Uterus (tissue), 4 donors: ENCODE measurements at places on chromosomes 7 and 10.

DNA sequence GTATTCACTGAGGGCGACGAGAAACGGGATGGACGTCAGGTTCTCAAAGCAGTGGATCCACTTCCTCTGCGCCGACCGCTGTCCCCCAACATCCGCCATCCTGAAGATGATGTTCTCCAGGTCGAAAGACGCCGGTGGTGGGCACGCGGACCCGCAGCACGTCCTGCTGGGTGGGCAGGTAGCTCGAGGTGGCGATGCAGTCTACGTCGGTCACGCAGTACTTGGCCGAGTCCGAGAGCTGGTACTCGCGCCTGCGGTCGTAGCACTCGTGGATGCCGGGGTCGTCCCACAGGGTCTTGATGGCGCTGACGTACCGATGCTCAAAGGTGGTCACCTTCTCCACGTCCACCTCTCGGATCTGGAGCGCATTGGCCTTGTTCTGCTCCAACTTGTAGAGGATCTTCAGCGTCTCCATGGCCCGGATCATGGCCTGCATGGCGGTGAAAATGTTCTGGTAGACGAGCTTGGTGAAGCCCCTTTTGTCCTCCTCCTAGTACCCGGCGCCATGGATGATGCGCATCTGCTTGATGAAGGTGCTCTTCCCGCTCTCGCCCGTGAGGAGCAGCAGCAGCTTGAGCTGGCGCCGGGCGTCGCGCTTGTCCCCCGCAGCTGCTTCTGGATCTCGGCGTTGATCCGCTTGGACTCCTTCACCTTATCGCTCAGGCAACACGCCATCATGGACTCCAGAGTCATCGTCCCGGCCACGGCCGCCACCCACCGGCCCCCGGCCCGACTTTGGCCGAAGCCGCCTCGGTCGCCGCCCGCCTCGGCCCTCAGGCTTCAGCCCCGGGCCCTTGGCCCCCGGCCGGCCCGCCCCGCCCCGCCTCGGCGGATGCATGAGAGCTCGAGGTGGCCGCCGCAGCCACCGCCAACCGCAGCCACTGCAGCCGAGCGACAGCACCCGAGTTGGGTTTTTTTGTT, 122.9 kb upstream of the KCTD7 start:
- DNase-seq = peak; percentile 16

- no peak for DNase-seq
Measured at GRCh38 chr10:653991-654646, 35.3 kb downstream of the DIP2C start.

- no peak for DNase-seq
Measured at GRCh38 chr7:150666412-150666811, 19.1 kb upstream of the GIMAP2 start.

DNA sequence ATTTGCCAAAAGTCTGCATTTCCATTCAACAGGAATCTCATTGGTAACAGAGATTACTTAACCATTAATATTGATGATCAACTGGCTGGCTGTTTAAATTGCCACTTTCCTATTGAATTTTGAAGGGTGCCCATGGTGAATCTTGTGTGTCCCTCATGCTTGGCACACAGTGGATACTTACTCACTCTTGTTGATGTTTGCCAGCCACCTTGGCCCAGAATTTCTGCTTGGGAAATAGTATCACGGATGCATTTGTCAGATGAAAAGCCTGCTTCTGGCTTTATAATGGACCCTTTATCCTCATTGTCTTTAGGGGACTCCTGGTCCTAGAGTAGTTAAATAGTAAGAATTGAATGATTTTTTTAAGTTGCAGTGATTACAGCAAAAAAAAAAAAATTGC, 52.0 kb downstream of the MMRN2 start:
- no peak for DNase-seq

- peak; percentile 46 for DNase-seq
Measured at GRCh38 chr10:74824900-74825370, 1.5 kb upstream of the KAT6B start.

- DNase-seq = no peak
Measured at GRCh38 chr10:15122477-15123030, 25.4 kb downstream of the RPP38 start.

DNA sequence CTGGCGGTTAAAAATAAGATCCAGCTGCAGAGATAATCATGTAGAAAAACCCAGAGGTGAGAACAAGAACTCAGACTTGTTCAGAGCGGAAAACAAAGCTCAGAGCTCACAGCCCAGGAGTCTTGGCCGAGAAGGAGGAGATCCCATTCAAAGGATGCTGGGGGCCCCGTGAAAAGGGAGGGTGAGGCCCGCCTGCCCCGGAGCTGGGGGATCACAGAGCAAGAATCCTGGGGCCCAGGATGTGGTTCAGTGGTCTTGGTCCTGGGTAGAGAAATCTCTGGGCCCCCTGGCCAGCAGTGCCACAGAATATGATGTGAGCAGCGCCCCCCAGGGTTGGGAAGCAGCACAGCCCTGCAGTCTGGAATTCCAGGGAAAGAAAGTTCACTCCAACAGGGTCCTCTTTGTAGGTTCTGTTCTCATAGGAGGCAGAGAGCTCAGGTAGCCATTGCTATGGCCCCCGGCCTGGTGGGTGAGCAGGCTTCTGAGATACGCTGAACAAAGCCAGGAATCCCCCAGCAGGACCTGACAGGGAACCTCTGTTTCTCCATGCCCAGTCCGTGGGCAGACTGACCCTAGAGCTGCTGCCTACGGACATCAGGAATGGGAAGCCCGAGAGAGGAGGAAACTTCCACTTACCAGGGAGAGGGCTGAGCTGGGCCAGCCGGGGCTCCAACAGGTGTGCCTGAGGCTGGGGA, 77.7 kb upstream of the GNA12 start:
- DNase-seq = no peak

- DNase-seq = no peak
Measured at GRCh38 chr10:131517781-131518180, 206.3 kb upstream of the TCERG1L start.

GRCh38 chr10:132776186-132776585, 9.8 kb downstream of the NKX6-2 start:
- DNase-seq = no peak

DNA sequence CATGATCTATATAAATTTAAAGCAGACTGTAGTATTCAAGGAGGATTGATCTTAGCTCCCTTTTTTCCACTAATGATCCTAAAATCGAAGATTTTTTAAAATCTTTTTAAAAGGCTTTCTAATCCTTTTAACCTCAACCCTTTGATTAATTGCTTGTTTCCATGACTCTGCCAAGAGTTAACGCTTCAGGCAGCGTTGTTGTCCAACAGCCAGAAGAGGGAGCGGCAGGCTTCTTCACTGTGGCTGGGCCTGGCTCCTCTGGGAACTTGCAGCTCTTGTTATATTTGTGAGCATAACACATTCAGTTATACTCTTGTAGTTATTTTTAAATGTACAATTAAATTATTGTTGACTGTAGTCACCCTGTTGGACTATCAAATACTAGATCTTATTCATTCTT, 26.3 kb downstream of the CRCP start:
- peak; percentile 76 for DNase-seq

GRCh38 chr7:77328669-77329068, 87.5 kb downstream of the GSAP start:
- no peak for DNase-seq

GRCh38 chr10:78320506-78320905, 286.8 kb downstream of the RPS24 start:
- DNase-seq = no peak

DNA sequence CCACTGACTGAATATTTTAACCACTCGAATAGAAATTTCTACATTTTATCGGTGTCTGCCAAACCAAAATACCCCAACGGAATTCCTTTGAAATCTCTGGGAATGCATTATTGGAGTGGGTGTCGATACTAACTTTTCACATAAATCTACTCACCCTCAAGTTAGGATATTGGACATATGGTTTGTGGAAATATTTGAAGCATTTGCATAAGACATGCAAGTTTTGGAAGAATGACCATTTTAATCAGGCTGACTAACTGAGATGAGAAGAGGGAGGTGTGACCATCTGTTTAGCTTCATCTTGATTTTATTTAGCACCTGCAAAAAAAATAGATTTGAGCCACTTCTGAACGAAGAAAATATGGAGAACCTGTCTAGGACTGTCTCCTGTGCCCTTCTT, 61.2 kb downstream of the KLF6 start:
- DNase-seq = no peak

DNA sequence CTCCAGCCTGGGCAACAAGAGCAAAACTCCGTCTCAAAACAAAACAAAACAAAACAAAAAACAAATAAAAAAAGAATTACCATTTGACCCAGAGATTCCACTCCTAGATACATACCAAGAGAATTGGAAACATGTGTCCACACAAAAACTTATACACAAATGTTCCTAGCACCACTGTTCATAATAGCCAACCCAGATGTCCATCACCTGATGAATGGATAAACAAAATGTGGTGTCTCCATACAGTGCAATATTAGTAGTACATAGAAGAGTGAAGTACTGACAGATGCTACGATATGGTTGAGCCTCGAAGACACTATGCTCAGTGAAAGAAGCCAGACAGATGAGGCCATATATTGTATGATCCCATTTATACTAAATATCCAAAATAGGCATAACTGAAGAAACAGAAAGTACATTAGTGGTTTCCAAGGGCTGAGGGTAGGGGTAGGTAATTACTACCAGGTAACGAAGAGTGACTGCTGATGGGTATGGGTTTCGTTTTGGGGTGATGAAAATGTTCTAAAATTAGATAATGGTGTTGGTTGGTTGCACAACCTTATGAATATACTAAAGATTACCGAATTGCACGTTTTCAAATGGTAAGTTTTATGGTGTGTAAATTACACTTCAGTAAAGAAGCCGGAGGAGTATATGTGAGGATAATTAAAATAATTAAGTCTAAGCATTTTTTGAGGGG, 20.0 kb downstream of the MYO1G start:
- no peak for DNase-seq

DNA sequence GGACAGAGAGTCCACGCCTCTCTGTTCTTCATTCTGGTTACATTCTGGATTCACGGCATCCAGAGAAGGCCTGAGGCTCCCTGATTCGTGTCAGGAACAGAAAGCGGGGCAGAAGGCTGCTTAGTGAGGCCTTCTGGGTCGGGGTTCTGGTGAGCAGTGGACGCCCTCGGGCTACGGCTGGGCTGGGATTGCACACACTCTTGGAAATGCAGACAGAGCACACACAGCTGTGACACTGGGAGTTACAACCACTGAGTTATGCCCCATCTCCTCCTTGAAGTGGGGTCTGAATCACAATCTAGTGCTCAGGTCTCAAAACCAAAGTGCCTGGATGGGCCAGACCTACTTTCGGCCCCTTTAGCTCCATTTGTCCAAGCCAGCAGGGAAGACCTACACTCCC, 156.9 kb upstream of the GDF10 start:
- DNase-seq = no peak

GRCh38 chr7:50209461-50210135, 94.9 kb upstream of the IKZF1 start:
- DNase-seq = no peak

DNA sequence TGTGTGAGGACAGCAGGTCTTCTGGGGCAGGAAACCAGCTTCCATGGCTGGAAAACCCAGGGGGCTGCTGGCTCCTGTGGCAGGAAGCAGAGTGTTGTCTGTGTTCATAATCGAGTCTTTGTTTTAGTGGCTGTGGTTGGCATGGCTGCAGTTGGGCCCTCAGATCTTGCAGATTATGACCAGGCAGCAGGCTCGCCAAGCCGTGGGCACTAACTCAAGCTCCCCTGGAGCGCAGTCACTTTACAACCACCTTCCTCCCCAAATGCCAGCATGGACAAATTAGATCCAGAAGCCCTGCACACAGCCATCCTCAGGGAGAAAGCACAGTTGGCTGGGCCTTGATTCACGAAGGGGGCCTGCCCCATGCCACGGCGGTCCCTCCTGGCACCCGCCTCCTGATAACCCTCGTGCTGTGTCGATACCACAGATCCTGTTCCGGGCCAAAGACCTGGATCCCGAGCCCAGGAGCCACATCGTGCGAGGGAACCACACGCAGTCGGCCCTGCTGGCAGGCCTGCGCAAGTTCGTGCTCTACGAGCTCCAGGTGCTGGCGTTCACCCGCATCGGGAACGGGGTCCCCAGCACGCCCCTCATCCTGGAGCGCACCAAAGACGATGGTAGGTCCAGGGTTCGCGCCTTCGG, 552.5 kb upstream of the FOXK1 start:
- DNase-seq = no peak

- no peak for DNase-seq
Measured at GRCh38 chr10:49207936-49208487, 19.8 kb upstream of the TMEM273 start.

GRCh38 chr7:141043616-141044015, 28.9 kb upstream of the MRPS33 start:
- no peak for DNase-seq

GRCh38 chr10:35641676-35642034, 441 bp downstream of the FZD8 start:
- DNase-seq = no peak

DNA sequence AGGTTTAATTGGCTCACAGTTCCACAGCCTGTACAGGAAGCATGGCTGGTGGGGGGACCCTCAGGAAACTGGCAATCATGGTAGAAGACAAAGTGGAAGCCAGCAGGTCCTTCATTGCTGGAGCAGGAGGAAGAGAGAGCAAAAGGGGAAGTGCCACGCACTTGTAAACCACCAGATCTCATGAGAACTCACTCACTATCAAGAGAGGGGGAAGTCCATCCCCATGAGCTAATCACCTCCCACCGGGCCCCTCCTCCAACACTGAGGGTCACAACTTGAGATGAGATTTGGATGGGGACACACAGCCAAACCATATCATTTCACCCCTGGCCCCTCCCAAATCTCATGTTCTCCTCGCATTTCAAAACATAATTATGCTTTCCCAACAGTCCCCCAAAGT, 171.9 kb upstream of the CACNA2D1 start:
- no peak for DNase-seq

- DNase-seq = no peak
Measured at GRCh38 chr10:42989481-42989921, 87.4 kb upstream of the RET start.

DNA sequence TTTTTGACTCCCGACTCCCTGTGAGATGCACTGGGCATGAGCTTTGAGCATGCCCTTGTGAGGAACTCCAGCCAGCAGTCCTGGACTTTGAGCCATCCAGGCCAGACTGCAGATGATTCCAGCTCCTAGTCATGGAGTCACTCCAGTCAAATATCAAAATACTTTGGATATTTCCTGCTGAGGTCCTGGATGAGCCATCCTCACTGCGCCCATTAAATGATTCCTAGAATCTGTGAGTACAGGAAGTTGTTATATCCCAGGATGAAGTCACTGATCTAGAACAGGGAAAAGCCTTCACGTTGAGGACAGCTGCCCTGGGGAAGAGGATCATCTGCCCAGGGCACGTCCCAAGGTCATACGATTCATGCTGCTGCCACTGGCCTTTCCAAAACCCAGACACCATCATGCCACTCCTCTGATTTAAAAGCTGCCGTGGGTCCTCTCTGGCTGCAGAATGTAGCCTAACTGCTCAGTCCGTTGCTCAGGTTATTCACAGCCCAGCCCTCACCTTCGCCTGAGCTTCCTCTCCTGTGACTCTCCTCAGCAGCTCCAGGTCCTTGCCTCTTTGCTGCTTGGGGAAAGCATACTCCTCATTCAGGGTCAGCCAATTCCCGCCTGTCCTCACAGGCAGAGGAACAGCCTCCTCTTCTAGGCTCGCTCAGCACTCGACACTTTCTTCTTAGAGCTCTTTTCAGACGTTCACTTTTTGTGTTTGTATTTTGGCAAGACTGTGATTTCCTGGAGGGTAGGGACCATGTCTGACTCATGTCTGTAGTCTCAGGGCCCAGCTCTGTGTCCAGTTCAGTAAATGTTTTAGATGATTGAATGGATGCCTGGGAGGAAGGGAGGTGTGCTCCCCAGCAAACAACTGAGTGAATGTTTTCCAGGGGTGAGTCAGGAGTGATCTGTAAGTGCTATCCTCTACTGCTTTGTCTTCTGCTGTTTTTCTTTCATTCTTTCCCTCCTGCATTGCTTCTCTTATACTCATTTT, 157.8 kb downstream of the SNX10 start:
- DNase-seq = no peak
